Bone marrow (tissue), 2 donors: ENCODE measurements at places on chromosomes 5 and 9.

DNA sequence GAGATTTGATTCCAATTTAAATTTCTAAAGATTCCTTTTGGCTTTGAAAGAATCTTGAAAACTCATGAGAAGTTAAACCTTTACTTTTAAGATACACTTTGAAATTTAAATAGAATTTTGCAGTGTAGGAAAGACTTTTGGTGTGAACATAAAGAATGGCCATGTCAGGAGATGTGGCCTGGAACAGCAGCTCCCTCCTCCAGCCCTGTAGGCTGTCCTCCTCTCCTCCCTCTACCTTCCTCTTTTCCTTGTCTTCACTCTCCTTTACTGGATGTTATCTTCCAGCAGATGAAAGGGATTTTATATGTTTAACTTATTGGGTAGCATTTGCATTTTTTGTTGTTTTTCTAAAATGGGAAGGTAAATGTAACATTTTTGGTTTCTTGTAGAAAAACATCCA, 18.9 kb downstream of the ASPN start:
- DNase-seq: no peak

DNA sequence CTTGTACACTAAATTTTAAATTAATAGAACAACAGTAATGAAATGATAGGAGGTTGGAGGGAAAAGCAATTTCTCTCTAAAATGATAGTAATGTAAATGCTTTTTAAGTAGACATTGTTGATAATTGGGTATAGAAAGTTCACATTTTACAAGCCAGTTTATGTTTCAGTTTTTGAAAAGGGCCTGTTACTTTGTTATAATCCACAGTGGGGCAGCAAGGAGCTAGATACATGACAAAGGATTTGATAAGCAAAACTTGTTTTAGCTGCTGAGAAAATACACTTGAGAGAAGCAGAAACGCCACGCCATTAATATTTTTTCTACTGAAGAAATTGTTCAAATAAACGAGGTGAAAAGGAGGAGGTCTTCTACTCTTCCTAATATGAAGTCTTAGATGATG, 30.2 kb downstream of the SREK1 start:
- no peak for DNase-seq

- DNase-seq: no peak
Observed at GRCh38 chr5:52844885-52845284, 57.2 kb downstream of the ITGA1 start.

DNA sequence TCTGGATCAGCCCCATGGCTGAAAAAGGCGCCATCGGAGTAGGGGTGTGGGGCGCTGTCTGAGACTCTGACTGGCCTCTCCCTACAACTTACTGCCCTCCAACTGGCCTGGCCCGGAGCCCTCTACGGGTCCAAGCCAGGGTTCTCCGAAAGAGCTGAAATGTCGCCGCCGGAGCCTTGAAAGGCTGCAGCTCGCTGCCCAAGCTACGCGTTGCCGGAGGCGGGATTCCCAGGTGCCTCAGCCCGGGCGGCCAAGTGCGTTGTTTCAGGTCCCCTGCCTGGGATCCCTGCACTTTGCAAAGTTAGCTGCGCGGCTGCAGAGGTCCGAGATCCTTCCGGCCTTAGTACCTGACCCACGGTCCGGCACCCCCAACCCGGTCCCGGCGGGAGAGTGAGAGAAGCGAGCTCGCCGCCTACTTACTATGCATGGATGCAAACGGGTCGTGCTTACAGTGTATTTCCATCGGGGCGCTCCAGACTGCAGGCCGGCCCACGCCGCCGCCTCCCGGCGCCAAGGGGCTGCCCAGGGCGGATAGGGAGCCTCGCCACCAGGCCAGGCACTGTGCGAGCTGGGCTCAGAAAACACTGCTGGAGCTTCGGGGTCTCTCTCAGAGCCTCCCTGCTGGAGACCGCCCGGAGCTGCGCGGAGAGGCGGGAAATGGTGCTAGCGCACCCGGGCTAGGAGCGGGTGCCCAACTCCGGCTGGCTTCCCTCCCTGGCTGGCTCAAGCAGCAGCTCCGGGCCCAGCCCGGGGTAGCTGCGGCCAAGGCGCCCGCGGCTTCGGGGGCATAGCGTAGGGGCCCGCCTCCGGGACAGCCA, 7.7 kb downstream of the PAX5 start:
- DNase-seq: no peak

DNA sequence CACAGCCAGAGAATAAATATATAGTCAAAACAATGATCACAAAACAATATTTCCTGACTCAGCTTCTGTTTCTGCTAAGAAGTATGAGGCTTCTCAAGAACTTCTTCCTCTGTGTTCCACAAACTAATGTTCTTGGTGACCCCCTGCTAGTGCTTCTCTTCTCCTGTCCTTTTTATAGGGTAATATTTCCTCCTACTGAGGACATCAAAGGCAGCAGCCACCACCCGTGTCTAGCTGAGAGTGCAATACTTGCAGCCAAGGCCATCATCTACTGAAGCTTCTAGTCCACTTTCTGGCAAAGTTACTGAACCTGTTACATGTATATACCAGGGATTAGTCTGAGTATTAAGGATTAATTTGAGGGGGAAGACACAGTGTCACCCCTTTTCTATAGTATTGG, 83.7 kb upstream of the SLC12A2 start:
- no peak for DNase-seq

DNA sequence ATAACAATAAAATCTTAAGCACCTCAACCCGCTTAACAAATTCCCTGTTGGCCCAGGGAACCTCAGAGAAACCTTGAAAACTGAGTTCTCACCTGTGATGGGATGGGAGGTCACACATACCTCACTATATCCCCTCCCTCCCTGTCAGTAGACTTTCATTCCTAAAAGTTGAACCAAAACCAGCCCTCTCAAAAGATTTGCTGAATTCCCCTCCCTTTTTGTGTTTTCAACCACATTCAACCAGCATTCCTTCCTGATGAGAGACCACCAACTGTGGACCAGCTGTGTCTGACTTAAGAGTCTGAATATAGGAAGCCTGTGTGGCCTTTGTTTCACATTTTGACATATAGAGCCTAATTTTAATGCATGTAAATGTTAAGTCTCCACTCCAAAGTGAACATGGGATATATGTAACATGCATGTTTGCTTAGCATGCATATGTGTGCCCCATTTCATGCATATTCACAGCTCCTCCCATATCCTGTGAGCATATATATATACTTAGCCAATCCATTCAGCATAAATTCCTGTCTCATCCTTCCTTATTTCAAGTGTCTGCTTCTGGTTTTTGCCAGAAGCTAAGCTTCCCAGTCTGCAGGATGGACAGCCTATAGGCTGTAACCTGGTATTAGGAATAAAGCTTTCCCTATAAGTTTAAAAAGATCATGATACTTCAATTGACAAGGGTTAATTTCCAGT, 604.6 kb downstream of the PTPRD start:
- DNase-seq: no peak

GRCh38 chr9:137670391-137671195, 51.8 kb downstream of the EHMT1 start:
- DNase-seq: no peak

DNA sequence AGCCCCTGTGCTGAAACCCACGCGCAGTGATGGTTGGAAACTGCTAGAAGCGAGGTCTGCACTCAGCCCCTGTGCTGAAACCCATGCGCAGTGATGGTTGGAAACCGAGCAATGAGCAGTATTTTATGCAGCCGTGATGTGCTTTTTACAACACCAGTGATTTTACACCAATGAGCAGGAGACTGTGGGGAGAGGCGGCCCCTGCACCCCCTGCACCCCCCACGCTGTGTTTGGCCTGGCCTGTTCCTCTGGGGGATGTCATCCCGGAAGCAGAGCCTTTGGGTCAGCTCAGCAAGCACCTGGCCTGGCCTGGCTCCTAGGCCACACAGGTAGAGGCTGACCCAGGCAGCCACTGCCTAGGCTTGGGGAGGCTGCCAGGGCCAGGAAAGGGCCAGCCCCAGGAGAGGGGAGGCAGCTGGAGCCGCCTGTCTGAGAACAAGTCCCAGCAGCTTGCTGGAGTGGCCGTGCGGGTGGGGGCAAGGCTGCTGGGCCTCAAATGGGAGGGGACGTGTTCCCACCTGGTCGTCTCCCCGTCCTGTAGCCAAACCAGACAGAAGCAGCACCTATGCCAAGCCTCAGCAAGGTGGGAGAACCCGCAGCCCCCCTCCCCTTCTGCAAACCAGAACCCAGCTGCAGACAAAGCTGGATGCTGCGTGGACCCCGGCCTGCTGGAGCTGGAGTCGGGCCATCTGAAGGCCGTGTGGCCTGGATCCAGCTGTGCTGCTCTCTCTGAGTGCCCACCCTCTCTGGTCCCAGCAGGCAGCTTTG, 46.8 kb downstream of the DBH start:
- DNase-seq: no peak

- DNase-seq: no peak
Observed at GRCh38 chr5:156411-157072, 34.8 kb upstream of the LRRC14B start.

DNA sequence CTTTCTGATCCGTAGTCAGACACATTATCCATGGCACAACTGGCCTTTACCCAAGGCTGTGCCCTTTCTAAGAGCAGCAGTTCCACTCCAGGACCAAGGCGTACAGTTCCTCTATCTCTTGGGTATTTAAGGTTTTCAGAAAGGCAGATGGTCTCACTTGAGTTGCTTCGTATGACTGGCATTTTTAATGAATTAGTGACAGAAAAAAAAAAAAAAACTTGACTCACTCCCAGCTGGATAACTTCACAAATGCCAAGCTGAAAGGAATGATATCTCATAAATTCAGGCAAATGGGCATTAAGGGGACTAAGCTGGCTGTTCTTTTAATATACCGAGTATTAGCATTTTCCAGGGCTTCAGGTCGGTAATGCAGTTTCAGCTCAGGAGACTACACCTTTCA, 60.7 kb downstream of the SLC24A2 start:
- DNase-seq: no peak

DNA sequence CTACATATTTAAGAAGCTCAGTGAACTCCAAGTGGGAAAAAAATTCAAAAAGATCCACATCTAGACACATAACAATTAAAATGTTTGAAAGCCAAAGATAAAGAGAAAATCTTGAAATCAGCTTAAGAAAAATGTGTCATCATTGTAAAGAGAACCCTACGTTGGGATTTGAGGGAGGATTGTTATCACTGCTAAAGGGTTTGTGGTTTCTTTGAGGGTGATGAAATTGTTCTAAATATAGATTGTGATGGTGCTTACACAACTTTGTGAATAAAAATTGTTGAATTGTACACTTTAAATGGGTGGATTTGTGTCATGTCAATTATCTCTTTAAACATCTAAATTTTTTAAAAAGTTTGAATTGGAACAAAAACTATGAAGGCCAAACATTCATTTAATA, 92.2 kb upstream of the ADAMTS19 start:
- no peak for DNase-seq

DNA sequence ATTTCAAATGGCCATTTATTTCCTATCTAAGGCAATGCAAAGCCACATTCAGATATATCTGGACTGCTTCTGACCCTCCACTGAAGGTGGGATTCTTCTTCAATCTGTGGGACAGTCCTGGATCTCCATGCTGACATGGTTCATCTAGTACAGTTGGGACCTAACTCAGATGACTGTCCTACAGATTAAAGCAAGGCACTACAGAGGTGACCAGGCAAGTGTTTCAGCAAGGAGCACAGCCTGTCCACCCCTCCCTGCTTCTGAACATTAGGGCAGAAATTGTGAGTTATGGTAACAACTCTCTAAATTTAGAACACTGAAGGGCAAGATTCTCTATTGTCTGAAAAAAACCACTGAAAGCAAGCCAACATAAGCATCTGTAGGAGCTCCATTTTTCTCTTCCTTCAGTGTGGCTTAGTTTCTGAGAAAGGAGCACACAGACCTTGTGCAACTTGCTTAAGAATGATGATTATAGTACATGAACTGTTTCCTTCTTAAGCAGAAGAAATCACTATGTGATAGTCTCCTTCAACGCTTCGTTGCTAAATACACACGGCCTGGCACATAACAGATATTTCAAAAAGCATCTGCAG, 62.9 kb upstream of the BARX1 start:
- DNase-seq: no peak

DNA sequence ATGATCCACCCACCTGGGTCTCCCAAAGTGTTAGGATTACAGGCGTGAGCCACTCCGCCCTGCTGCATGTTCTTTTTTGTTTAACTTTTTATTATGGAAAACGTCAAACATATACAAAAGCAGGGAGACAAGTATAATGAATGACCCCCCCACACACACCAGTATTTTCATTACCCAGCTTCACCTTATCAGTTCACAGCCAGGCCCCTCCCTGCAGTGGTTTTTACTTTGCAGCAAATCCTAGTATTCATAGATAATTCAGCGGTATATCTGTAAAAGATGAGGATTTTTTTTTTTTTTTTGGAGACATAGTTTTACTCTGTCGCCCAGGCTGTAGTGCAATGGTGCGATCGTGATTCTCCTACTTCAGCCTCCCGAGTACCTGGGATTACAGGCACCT, 2.3 kb downstream of the POMT1 start:
- DNase-seq: no peak

DNA sequence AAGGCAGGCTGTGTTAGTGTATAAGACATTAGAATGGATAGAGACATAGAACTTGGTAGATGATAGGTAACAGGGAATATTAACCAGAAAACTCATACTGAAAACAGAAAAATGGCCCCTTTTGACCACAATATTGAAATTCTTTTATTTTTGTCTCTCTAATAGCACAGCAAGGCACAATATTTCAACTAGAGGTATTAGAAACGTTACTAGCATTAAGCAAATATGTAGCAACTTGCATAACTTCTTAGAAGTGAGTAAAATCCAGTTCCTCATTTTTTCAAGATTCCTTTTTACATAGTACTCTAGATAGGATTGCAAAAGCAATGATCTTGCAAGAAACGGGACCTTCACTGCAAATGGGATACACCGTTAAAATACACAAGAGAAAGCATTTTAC, 102.7 kb upstream of the VCAN start:
- DNase-seq: no peak

DNA sequence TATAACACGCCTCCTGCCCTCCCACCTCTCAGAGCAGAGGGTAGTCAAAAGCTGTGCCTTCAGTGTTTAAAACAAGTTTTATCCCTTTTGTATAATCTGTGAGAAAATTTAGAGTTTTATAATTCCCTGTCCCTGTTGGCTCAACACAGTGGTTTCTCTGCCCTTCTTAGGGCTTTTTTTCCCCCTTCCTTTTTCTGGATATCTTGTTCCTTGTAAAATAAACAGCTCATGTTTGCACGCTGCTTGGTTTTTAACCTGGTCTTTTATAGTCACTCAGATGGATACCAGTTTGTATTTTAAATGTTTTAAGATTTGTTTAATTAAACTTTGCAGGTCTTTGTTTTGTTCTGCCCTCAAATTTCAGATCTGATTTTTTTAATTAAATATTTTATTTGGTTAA, 26.7 kb downstream of the OCLN start:
- DNase-seq: no peak

DNA sequence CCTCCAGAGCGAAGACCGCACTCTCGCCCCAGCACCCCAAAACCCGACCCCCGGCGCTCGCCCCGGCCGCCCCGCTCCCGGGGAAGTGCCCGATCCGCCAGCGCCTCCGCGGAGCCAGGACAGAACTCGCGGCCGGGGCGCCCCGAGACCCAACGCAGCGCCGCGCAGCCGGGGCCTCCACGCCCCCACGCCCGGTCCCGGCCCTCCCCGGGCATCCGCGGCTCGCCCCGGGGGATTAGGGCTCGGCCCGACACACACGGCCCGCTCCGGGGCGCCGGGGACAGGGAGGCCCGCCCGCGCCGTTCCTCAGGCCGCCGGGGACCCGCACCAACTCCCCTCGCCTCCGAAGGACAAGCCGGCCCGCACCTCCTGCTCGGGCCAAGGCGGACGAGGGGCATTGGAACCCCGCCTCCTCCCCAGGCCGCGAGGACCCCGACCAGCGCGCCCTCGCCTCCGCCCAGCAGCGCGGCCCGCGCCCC, 544 bp downstream of the FNBP1 start:
- no peak for DNase-seq

GRCh38 chr9:126146254-126147145, 180.1 kb upstream of the MVB12B start:
- DNase-seq: peak; percentile 26
